LHCN-M2 (cell line): ENCODE measurements at places on chromosomes 2 and 18.

DNA sequence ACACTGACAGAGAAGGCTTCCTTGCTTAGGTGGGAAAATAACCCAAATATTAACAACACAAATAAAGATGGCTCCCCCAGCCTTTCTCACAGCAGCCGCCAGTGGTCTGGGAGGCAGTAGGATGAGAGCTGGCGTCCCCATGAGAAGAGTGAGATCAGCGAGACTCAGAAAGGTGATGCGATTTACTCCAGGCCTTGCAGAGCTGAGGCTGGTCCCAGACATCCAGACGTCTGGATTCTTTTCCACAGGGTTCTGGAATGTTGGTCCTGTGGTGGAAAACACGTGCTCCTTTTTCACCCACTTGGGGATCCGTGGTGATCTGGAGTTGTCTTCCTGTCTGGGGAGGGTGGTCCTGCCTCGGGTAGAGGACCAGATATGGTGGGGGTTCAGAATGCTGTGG is 190.6 kb downstream of the CTIF start:
- no peak for DNase-seq

DNA sequence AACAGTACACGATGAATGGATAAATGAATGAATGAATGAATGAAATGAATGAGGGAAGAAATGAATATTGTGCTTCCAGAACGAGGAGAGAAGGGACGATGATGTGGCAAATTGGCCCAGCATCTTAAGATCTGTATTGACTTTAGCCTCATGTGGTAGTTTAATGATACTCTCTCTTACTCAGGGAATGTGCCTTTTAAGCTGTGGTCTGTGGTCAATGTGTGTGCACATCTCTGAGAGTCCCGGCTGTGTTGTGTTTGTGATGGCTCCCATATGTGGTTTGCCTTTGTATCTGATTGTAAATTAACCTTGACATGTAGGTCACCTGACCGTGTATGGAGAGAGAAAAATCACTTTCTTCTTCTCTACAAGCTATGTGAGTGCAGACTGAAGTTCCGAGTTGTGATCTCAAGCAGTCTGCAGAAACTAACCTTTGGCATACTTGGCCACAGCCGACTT is 91.2 kb downstream of the NEDD4L start:
- peak; percentile 80 for DNase-seq

DNA sequence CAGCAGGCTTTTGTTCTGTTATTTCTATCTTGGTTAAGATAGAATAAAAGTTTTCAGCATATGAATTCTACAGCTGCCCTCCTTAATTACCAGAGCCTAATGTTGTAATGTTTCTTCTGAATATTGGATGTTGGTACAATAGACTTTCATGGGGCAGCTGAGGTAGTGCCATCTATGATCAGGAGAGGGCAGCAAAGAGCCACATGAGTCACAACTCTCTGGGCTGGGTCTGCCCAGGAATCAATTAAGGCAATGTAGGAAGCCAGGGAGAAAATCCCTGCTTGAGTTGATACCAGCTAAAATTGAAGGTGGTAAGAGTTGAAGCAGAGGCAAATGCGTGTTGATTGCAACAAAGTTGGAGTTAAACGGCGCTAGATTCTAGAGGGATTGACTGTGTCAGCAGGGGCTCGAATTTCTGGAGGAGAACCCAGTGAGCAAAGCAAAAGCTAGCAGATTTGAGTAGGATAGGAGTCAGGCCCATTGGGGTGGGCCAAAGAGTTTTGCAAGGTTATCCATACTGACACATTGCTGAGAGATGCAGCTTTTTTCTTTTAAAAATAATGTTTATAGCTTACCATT is 10.6 kb upstream of the MC5R start:
- DNase-seq: peak; percentile 51

GRCh38 chr2:149816756-149817551 is 229.4 kb upstream of the MMADHC start:
- peak; percentile 5 for DNase-seq

DNA sequence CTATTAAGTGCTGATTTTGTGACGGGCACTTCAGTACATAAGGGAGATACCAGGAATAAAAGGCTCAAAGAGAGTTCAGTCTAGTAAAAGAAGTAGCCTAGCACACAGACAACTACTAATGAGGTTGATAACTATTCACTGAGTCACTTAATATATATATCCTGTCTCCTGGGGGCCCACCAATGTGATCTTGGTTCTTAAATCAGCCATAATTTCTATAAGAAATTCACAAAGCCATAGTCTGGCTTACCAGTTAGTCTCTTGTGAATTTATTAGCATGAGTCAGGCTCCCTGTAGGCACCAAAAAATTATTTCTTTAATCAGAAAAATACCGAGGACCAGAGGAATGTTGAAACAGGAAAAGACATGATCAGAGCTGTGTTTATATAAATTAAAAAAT is 10.4 kb downstream of the KCNE4 start:
- DNase-seq: no peak

DNA sequence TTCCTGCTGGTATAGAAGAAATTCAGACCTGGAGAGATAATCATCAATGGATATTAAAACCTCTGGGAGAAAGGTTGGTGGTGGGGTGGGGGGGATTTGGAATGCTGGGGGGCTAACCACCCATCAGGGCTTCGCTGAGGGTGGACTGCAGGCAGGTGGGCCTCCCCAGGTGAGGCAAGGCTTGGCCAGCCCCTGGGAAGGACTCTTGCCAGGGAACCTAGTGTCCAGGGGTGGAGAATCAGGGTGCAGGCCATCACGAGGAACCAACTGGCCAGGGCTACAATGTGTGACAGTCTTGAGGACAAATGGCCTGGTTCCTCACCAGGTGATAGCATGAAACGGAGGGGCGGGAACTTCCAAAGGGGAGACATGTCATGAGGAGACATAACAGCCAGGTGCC is 11.8 kb downstream of the RAB11FIP5 start:
- no peak for DNase-seq

GRCh38 chr2:45340318-45340717 is 270.7 kb downstream of the SRBD1 start:
- no peak for DNase-seq

DNA sequence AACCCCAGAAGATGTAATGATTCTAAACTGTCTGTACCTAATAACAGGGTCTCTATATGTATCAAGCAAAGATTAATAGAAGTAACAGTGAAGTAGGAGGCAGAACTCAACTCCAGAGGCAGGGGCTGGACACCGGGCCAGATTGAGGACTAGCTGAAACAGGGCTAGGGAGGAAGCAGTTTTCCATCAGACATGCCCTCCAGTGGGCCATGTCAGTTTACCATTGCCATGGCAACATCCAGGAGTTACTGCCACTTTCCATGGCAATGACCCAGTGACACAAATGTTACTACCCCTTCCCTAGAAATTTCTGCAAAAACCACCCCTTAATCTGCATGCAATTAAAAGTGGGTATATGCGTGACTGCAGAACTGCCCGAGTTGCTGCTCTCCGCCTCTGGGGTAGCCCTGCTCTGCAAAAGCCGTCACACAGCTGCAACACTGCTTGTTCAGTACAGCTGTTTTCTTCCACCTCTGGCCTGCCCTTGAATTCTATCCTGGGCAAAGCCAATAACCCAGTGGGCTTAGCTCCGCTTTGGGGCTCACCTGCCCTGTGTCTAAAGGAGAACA is 58.7 kb downstream of the TMEM18 start:
- DNase-seq: no peak

GRCh38 chr2:45195916-45196315 is 186.7 kb upstream of the SIX2 start:
- DNase-seq: no peak

DNA sequence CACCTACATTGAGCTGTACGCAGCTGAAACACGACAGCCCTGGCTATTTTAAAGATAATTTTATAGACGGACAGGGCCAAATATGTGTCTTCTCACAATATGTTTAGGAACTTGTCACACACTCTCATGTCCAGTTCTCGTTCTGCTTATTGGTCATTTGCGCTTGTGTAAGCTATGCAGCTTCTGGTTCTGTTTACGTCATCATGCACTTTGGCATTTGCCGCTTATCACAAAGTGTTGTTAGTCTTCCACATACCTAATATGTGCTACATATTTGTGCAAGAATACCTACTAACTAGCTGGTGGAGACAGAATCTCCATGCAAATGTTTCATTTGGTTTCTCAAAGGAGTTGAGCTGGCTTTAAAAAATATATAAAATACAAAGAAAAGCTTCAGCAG is 7.5 kb upstream of the ZNF516 start:
- DNase-seq: no peak

GRCh38 chr2:212423089-212423488 is 115.5 kb downstream of the ERBB4 start:
- no peak for DNase-seq

- DNase-seq: peak; percentile 98
Observed at GRCh38 chr2:238864207-238865014, 16.5 kb downstream of the TWIST2 start.

DNA sequence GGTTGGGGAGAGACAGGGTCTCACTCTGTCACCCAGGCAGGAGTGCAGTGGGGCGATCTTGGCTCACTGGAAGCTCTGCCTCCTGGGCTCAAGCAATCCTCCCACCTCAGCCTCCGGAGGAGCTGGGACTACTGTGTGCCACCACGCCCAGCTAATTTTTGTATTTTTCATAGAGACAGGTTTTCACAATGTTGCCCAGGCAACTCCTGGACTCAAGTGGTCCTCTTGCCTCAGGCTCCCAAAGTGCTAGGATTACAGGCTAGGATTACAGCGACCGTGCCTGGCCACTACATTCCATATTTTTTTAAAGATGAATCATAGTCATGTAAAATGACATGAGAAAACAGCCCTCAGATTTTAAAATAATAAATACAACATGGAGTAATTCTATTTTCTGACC is 32.3 kb downstream of the CWC22 start:
- DNase-seq: peak; percentile 75

DNA sequence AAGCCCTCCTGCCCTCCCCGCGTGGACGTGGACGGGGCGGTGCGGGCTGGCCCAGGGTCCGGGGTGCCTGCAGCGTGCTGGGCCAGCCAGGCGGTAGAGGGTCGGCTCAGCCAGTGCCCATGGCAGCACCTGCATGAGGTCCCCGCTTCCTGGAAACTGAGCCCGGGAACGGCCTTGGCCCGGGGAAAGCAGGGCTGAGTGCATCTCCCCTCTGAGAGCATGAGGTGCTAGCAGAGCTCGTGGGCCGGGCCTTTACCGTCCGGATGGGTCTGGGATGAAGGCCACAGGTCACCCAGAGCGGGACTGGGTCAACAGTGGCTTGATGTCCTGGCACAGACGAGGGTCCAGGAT is 39.8 kb downstream of the TSHZ1 start:
- no peak for DNase-seq

GRCh38 chr2:196987649-196988364 is 61.3 kb upstream of the PGAP1 start:
- peak; percentile 98 for DNase-seq

DNA sequence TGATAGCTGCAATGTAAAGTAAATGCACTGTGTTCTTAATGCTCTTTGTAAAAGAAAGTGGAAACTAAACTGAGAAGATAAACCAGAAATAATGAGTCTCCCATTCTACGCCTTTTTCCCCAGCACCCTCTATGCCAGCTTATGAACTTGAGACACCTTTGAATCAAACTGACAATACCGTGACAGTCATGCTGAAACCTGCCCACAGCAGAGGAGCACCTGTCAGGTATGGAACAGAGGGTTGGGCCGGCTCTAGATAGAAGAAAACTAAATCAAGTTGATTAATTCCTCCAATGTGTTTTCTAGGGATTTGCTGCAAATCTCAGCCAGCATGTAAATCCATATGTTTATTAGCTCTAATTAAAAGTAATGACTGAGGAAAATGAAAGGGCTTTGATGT is 520.6 kb upstream of the RAB12 start:
- no peak for DNase-seq

GRCh38 chr2:53715568-53715967 is 52.0 kb upstream of the CHAC2 start:
- peak; percentile 6 for DNase-seq

GRCh38 chr2:45169339-45170190 is 160.3 kb upstream of the SIX2 start:
- DNase-seq: peak; percentile 46

DNA sequence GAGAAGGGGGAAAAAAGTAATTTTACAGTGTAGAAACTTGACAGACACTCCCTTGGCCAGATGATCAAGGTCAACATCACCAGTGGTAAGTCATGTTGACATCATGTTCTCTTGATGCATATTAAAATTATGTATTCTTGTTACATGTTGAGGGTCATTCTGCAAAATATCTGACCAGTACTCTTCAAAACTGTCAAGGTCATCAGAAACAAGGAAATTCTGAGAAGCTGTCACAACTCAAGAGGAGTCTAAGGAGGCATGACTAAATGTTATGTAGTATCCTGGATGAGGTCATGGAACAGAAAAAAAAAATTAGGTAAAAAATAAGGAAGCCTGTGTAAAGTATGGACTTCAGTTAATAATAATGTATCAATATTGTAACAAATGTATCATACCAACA is 6.3 kb downstream of the SGPP2 start:
- DNase-seq: no peak
